ENCODE measurements at places on chromosomes 2 and 18. TPM values are rescaled to one million over a fixed set of nuclear protein-coding genes. Genes with fewer than 3 reads are reported as not detected.

GRCh38 chr2:75551434-75551833 lies 9.3 kb downstream of the EVA1A start:
- no peak overlapping the region for H3K4me3 ChIP-seq
- no peak for DNase-seq
- no peaks in the 10 kb centered on the region for H3K36me3 ChIP-seq
- H3K4me1 ChIP-seq: no peaks in the 10 kb centered on the region

- DNase-seq: no peak
- no peaks in the 10 kb centered on the region for H3K27me3 ChIP-seq
- no peak overlapping the region for H3K27ac ChIP-seq
- H3K36me3 ChIP-seq: no peaks in the 10 kb centered on the region
- H3K4me1 ChIP-seq: no peaks in the 10 kb centered on the region
Observed at GRCh38 chr2:88517759-88518201, 65.3 kb upstream of the FOXI3 start.

DNA sequence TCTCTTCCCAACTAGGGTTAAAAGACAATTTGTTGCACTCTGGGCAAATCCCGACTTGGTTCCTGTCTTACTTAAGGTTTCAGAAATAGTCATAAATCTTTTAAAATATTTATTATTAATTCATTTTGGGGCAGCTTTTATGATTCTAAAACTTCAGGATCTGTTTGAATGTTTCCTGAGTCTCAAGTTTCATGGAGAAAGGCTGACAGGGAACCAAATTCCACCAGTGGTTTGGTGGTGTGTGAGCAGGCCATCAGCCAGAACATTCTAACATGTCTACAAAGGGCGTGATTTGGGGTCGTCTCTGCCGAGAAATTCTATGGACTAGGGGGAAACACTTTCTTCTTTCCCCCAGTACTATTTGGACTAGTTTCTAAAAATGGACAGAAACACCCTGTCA lies 366.4 kb downstream of the ZNF521 start:
- no peaks in the 10 kb centered on the region for H3K27me3 ChIP-seq
- no peak overlapping the region for H3K27ac ChIP-seq
- H3K4me1 ChIP-seq: no peaks in the 10 kb centered on the region
- H3K36me3 ChIP-seq: no peaks in the 10 kb centered on the region
- no peak overlapping the region for H3K4me3 ChIP-seq
- DNase-seq: no peak

DNA sequence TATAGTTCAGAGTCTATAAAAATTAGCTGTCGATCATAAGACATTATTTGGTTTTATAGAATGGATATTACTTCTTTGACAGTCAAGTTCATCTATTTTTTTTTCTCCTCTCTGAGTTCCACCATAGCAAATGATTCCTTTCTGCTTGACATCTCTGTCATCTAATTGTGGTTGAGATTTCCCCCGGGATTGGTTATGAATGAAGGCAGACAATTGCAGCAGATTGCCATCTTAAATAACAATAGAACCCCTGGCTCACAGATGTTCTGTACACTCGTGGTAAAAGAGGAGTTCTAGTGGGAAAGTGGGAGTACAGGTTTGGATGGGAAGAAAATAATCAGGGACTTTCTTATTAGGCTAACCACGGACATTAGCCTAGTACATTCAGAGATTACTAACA lies 292.1 kb upstream of the NRXN1 start:
- H3K4me3 ChIP-seq: no peak overlapping the region
- H3K36me3 ChIP-seq: no peaks in the 10 kb centered on the region
- no peak for DNase-seq
- H3K27me3 ChIP-seq: no peaks in the 10 kb centered on the region

- H3K27me3 ChIP-seq: no peaks in the 10 kb centered on the region
- no peaks in the 10 kb centered on the region for H3K36me3 ChIP-seq
- no peak for DNase-seq
- H3K27ac ChIP-seq: no peak overlapping the region
Observed at GRCh38 chr2:218734190-218734975, 23.7 kb downstream of the TTLL4 start.

GRCh38 chr2:219225350-219225749 lies 4.1 kb downstream of the ATG9A start:
- H3K4me1 ChIP-seq: no peaks in the 10 kb centered on the region
- DNase-seq: no peak
- H3K27me3 ChIP-seq: no peaks in the 10 kb centered on the region
- H3K36me3 ChIP-seq: peaks cover 10% of the 10 kb centered on the region
- no peak overlapping the region for H3K27ac ChIP-seq
- no peak overlapping the region for H3K4me3 ChIP-seq

HMSD gene
- 0.60 TPM for total RNA-seq

DPP4 gene
- 3.5 TPM for total RNA-seq

DOK6 gene
- total RNA-seq: 6.3 TPM

ANKRD30BL gene
- not detected for total RNA-seq

Measured in aorta (tissue), 5 donors.